ENCODE measurements at places on chromosomes 7 and 10. TPM values are rescaled to one million over a fixed set of nuclear protein-coding genes. Genes with fewer than 3 reads are reported as not detected.

- DNase-seq = peak; percentile 91
Observed at GRCh38 chr7:142795339-142795863, 24.6 kb downstream of the PRSS2 start.

DNA sequence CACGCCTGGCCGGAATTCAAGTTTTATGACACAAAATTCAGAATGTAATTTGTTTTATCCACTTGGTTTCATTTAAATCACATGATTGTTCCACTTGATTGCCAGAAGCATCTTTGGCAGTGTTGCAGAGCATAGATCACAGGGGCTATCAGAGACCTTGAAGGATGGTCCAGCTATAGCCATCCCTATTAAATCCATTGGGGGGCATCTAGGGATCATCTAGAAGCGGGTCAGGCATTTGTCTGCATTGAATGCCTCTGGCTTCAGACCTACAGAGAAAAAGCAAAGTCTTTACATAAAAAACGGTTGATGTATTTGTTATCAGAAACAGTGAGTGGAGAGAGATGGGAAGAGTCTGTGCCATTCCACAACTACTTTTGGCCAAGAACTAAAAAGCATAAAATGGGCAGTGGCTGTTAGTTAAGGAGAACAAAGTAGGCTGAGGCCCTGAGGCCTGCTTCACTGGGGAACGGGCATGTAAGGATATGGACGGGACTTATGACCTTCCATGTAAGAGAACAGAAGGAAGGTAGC is 146.3 kb downstream of the NXPH1 start:
- no peak for DNase-seq

Gene NACAD
- 4.0 TPM for total RNA-seq

Gene NPFFR1
- total RNA-seq = 0.09 TPM

DNA sequence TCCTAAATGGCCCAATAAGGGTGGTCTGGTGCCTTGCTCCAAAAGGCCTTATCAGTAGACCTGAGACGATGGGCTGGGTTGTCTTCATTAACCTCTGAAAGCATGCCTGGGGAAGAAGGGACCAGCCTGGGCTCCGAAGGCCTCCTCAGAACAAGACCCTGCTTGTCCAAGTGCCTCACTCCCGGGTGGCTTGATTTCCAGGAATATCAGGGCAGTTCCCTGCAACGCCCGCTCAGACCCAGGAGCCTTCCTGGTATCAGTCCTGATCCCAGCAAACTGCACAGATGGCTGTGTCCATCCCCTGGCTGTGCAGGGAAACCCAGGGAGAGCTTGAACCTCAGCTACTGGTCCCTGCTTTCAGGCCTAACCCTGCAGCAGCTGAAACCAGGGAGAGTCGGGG is 49.9 kb upstream of the CUX1 start:
- no peak for DNase-seq

Gene MUC3A
- total RNA-seq = 0.30 TPM

Gene LRRD1
- total RNA-seq = not detected

Gene PILRA
- total RNA-seq = 61.1 TPM

GRCh38 chr10:62805231-62806099 is 945 bp downstream of the ADO start:
- peak; percentile 93 for DNase-seq

DNA sequence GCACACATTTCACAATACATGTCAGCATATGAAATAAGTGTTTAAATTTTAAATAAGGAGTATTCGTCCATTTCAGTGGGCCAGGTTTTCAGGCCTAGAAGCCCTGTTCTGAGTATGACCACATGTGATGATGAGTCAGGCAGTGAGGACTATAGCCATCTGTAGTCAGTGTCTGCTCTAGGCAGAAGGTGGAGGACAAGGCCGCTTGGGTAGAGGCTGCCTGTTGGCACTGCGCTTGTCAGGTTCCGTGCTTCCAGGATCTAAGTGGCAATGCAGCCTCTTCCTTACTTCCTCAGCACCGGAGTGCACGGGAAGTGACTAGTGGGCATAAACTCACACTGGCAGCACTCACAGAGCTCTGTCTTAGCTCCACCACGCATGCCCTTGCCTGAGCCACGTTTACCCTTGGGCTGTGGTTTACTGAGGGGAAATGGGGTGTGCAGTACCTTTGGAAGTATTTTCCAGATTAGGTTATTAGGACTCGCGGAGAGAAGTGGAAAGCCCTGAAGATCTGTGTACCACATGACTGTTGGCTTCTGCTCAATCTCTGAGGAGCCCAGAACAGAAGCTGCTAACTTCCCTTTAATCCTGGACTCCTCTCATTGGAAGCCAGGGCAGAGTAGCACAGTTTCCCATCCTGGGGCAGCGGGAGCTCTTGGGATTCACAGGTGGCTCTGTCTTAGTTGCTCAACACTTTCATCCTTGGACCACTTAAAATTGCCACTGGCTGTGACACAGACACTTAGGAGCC is 87.5 kb upstream of the GJD4 start:
- no peak for DNase-seq

All from spleen (tissue), 13 donors.